K562 (cell line): ENCODE measurements at places on chromosomes 12 and 14. TPM values are rescaled to one million over a fixed set of nuclear protein-coding genes. Genes with fewer than 3 reads are reported as not detected.
A peak's percentile ranks its signal among the peaks of the same experiment; 100 is the strongest.

GRCh38 chr14:97827746-97828145 lies 1030.6 kb downstream of the VRK1 start:
- no peak overlapping the region for H3K27ac ChIP-seq
- DNase-seq, result no peak
- no peaks in the 10 kb centered on the region for H3K4me1 ChIP-seq
- H3K27me3 ChIP-seq, result no peaks in the 10 kb centered on the region

DNA sequence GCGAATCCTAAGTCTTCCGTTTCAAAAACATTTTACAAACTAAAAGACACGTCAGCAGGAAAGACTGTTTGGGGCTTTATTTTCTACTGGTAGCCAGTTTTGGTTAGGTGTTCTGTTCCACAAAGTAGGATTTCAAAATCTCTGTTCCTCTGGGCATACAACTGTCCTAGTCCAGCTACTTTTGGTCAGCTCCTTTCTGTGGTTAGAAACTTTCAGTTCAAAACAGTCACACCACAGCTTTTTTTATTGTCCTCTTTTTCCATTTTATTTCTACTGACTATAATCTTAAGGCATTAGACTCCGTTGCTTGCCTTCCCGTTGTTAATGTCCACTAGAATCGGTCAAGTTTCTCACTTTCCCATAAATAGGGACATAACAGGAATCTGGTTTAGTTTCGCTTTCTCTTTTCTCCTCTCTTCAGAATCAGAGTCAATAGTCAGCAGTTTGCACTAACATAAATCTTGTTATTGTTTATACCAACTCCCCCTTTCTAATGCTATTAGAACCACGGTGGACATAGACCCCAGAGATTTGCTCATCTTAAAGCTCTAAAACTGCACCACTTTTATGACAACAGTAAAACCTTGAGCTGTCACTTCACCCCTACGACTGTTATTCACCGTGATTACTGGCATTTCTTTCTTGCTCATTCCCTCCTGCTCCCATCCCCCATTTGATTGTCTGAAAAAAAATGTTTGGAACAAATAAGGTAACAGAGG lies 41.5 kb upstream of the NPAS3 start:
- no peaks in the 10 kb centered on the region for H3K36me3 ChIP-seq
- H3K4me3 ChIP-seq, result peak overlapping the region; percentile 18
- DNase-seq, result no peak

- no peak overlapping the region for H3K27ac ChIP-seq
- H3K4me3 ChIP-seq, result no peak overlapping the region
- H3K4me1 ChIP-seq, result no peaks in the 10 kb centered on the region
- no peaks in the 10 kb centered on the region for H3K36me3 ChIP-seq
Observed at GRCh38 chr14:56474419-56475022, 105.1 kb upstream of the TMEM260 start.

DNA sequence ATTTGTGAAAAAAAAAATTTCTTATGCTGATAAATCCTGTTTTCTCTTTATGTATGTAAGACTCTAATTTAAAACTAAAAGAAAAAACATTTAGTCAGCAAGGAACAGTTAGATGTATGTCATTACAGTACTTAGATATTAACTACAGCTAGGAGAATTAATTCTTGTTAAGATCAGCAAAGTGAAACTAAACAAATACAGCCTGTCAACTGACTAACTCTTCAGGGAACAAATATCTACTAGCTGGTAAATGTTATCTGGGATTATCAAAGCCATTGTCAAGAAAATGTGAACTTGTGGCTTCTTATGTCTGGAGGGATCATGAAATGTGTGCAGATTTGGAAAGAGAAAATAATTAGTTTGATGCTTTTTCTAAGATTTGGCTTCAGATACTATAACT lies 27.5 kb downstream of the MGAT4C start:
- no peak overlapping the region for H3K27ac ChIP-seq
- H3K27me3 ChIP-seq, result no peaks in the 10 kb centered on the region
- no peak for DNase-seq
- H3K4me1 ChIP-seq, result no peaks in the 10 kb centered on the region

GRCh38 chr12:43333644-43334043 lies 218.4 kb downstream of the ADAMTS20 start:
- H3K36me3 ChIP-seq, result no peaks in the 10 kb centered on the region
- no peak overlapping the region for H3K4me3 ChIP-seq
- no peaks in the 10 kb centered on the region for H3K27me3 ChIP-seq
- no peak overlapping the region for H3K27ac ChIP-seq
- H3K4me1 ChIP-seq, result no peaks in the 10 kb centered on the region

Gene PIWIL1
- not detected in 2 replicates for total RNA-seq

Gene BDKRB2
- total RNA-seq, result 0.02 TPM in 1 of 2 replicates, not detected in the other
